ENCODE measurements at places on chromosomes 16 and 17. TPM values are rescaled to one million over a fixed set of nuclear protein-coding genes. Genes with fewer than 3 reads are reported as not detected.

- DNase-seq, result no peak
Measured at GRCh38 chr16:54460263-54460860, 173.8 kb upstream of the IRX3 start.

The CPNE7 gene
- not detected for total RNA-seq

The GNG13 gene
- not detected for total RNA-seq

- DNase-seq, result no peak
Measured at GRCh38 chr16:70772493-70772892, 28.5 kb downstream of the VAC14 start.

GRCh38 chr17:50943575-50943933 lies 77.4 kb upstream of the TOB1 start:
- peak; percentile 54 for DNase-seq

DNA sequence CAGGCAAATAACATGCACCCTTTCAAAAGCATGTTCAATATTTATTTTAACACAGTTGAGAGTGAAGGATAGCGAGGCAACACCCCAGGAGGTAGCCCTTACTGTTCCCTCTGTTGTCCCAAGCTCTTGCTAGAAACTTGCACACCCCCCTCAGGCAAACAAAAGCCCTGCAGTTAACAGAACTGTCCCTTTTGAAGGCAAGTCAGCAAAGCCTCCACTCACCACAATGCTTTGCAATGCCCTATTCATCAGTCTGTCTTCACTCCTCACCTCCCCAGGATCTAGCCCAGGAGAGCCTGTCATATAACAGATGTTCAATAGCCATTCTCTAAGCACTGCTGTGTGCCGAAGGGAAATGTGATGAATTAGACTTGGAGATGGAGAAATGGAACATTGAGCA lies 3.5 kb upstream of the CNEP1R1 start:
- no peak for DNase-seq

The HOXB4 gene
- total RNA-seq, result 8.8 TPM

- DNase-seq, result no peak
Measured at GRCh38 chr17:57035971-57036481, 49.0 kb upstream of the AKAP1 start.

DNA sequence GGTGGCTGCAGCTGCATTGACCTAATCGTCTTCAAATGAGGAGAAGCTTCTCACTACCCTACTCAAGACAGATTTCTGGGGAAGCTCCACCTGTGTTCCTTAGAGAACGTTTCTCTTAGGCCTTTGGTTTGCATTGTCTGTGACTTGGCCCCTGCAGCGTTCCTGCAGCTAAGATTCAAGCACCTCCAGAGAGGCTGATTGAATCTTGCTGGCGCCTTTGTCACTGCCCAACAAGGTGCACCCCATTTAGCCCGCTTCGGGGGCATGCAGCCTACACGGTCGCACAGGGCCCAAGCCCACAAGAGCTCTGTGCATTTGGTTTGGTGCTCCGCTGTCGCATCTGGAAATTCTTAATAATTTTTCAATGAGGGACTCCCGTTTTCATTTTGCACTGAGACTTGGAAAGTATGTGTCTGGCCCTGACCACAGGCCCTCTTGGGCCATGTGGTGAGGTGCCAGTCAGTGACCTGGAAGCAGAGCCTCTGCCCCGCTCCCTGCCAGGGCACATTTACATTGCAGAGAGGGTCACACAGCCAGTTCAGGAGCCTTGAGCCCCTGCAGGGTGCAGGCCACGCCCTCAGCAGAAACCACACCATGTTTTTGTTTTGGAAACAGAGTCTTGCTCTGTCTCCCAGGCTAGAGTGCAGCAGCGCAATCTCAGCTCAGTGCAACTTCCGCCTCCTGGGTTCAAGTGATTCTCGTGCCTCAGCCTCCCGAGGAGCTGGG lies 51.1 kb upstream of the CACNG5 start:
- no peak for DNase-seq

DNA sequence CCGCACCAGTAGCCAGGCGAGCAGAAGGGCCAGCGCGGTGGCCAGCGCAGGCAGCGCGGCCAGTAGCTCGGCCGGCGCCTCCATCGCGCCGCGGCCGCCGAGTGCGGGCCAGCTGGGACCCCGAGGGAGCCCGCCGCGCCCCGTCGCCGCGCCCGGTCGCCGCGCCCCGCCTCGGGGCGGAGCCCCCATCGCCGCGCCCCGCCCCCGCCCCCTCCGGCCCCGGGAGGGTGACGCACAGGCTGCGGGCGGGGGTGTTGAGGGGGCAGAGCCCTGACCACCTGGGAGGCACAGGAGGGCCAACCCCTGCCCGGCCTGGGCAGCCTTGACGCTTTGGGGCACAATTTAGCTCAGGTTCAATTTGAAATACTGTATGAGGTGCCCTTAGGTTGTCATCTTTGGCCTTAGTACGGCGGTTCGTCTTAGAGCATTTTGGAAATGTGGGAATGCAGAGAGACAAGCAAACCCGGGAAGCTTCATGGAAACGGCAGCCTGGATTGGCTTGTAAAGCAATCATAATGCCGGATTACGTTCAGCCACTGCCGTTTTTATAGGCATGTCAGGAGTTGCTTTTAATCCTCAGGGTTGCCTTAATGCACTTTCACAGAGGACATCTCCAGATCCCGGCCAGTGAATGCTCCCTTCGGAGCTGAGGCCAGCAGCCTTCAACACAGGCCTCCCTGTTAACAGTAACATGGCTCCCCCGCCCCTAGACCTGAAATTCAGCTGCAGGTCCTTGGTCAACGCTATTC lies at the start of gene MXRA7:
MXRA7 (minus strand) TSS at position 103 of the 749 bp plus-strand sequence; CDS start at position 84, 19 bp downstream.
- peak; percentile 86 for DNase-seq

DNA sequence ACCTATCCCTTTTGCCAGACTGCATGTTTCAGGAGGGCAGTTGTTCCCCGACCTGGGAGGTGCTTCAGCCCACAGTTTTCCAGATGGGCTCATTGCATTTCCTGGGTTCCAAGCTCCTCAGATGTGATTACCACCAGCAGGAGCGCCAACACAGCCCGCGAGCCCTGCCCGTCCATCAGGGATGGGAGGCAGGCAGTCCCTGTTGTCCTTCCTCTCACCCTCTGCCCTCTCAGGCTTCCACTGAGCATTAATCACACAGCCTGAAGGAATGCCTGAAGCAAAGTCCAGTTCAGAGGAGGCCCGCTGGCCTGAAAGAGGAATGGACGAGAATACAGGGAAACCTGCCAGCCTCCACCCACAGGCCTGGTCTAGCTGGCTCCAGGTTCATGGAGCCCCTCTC lies 256.3 kb upstream of the SDK2 start:
- no peak for DNase-seq

- no peak for DNase-seq
Measured at GRCh38 chr16:7763111-7763510, 430.5 kb downstream of the RBFOX1 start.

- no peak for DNase-seq
Measured at GRCh38 chr16:87543436-87544191, 50.8 kb upstream of the ZCCHC14 start.

DNA sequence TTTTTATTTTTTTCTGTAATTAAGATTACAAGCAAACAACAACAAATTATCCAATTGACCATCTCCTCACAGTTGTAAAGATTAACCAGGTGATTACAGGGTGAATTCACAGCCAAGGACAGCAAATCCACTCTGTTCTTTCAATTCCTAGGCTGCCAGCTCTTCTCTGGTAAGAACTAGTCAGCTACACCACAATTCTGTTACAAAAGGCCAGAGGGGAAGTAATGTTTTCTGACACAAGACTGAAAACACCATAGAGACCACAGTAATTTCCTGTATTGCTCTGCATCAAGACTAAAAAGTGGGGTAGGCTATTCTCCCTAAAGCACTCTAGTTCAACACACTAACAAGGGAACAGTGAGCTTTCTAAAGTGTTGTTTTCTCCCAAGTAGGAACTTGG lies 10.6 kb downstream of the CA10 start:
- DNase-seq, result no peak

- peak; percentile 58 for DNase-seq
Measured at GRCh38 chr17:17051791-17052461, 9.7 kb downstream of the MPRIP start.

Measured in sciatic nerve (tissue), 2 donors.